ENCODE measurements at places on chromosomes 7 and 10. TPM values are rescaled to one million over a fixed set of nuclear protein-coding genes. Genes with fewer than 3 reads are reported as not detected.

The ZYX gene
- 48.4 TPM for total RNA-seq

The NPTX2 gene
- total RNA-seq, result 2.5 TPM

- DNase-seq, result peak; percentile 17
These were observed 37.0 kb upstream of the DNAJB6 start for GRCh38 chr7:157299613-157300368.

DNA sequence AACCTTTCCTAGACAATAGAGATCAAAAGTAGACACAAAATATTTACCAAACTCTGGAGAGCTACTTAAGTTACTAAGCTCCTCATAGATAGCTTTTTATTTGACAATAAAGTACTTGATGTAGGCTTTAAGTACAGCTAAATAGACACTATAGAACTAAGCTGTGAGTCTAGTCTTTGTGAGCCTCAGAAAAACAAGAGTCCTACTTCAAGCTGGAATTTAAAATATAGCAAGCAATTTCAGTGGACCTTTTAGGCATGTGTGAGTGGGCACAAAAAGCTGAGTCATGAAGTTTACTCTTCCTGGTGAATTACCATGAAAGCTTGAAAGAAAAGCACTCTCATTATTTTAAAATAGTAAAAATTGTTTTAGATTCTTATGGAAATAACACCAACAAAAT is 76.1 kb downstream of the ADD3 start:
- DNase-seq, result peak; percentile 52

Measured in fibroblast of the aortic adventitia (primary cell).